Stimulated activated CD8-positive, alpha-beta memory T cell treated with anti-CD3 and anti-CD28 coated beads, Interleukin-4, amount 100 ng/mL, for 1 hour (primary cell): ENCODE measurements at places on chromosomes 5 and 9.

GRCh38 chr9:88826771-88827181 is 164.5 kb upstream of the S1PR3 start:
- no peak for DNase-seq

DNA sequence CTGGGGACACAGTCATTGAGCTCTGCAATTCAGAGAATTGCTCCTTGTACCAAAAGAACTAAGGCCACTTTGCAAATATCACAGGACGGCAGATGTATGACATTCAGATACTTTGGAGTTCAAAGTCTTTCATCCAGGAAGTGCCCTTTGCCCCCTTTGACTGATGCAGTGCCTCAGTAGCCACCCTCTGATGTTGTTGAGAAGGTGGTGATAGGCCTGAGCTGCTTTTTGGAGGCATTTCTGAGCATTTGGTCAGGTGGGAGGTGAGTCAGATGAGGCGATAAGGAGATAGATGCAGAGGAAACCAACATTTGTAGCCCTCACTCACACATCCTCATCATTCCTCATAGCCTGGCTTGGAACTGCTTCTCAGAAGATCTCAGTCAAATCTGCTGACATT is 63.4 kb downstream of the ANGPTL2 start:
- DNase-seq: no peak

DNA sequence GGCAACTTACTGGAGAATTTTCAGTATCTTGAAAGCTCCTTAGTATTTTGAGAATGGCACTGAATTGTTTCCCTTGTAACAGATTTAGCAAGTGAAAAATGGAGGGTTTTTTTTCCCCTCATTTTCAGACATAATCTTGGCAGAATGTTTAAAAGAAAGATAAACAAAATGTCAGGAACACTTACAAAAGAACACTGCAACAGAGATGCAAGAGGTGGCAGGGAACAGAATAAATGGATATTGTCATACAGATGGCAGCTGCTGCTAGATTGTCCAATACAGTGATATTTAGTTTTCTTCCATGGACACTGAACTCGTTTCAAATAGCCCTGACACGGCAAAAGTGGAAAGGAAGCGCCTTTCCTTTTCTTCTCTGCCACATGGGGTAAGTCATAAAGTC is 76.9 kb upstream of the ZNF608 start:
- no peak for DNase-seq

GRCh38 chr9:76405340-76405739 is 11.1 kb upstream of the RFK start:
- DNase-seq: no peak

DNA sequence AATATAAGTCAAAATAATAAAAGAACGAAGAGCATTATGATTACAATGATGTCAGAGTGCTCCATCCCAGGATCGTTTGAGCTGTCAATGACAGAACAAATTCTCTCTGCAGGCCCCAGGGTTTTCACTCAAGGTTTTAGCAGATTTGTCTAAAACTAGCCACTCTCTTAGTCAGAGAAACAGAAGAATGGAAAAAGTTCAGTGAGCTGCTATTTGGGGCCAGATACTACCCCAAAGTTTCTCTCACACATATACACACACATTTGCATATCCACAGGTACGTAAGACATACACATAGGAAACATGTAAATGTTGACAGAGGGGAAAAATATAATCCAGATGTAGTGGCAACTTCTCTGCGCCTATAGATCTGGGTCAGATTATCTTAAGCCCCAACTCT is 76.3 kb upstream of the SEMA6A start:
- no peak for DNase-seq

DNA sequence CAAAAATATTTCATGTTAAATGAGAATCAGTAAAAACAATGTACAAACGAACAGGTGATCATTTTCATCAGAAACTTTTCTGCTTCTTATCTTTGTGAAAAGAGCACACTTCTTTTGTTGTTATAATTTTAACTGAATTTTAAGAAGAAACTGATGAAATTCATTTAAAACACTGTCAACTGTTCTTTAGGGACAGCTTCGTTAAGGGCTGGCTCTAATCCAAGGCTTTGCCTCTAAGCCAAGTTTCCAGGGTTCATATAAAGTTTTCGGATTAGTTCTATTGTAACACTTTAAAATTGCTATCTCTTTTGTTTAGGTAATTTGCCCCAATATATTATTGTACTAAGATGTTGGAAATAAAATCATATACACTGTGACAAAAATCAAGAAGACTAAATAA is 559.2 kb downstream of the TUSC1 start:
- DNase-seq: no peak

DNA sequence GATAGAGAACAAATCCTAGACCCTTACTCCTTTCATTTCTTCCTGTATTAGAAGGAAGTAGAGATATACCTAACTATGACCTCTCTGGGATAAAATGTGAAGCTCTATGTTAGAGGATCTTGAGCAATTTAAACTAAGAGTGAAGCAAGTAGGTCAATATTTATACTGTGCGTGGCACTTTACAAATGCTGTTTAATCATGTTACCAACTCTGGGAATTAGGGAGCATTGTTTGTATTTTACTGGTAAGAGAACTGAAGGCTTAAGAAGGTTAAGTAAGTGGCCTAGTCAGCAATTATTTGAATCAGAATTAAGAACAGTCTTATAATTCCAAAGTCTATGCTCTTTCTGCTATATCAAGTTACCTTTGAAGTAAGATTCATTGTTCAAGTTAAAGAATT is 12.0 kb downstream of the TNC start:
- no peak for DNase-seq

GRCh38 chr5:112417931-112418658 is 982 bp downstream of the EPB41L4A start:
- DNase-seq: no peak

DNA sequence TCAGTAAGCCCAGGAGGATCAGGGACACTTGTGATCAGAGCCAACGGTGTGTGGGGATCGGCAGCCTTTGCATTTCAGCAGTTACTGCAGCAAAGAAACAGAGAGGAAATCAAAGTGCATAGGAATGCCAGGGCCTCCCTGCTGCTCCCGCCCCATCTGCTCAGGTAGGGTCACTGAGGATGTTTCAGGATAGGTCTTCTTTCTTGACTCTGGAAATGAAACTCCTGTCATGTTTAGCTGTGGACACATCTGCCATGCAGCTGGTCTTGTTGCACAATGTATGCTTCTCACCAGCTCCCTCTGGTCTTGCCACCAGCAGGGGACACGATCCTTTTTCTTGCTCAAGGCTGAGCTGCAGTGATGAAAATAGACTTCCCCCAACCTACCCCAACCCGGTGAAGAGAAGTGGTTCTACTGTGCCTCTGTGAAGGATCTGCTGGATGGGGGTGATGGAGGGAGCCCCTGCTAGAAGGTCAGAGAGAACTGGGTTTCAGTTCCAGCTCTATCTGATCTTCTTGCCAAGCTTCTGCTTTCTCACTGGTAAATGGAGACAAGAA is 185.2 kb upstream of the KLF4 start:
- DNase-seq: no peak

DNA sequence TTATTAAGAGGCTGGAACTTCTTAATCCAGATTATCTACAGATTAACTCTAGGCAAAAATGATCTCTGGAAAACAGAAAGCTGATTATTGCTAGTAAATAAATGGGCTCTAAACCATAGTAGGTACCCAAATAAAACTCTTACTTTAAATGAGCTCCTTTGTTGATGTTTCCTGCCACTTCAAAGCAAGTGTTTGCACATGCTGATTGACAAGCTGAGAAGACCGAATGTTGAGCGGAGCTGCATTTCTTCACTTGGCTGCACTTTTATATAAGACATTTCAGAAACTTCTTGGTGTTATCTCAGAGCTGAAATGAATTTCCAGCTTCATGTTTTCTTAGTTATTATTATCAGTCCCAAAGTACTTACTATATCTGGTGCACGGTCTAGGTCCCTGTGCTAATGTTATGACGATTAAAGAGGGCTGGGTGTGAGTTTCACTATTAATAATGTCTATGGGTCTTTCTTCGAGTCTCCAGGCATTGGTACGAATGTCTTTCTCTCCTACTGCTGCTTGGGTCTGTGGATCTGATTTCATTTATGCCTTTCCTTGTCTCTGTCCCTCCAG is 58.6 kb upstream of the CTXN3 start:
- DNase-seq: no peak

- no peak for DNase-seq
These were observed 21.5 kb downstream of the SHB start for GRCh38 chr9:38047301-38048251.

DNA sequence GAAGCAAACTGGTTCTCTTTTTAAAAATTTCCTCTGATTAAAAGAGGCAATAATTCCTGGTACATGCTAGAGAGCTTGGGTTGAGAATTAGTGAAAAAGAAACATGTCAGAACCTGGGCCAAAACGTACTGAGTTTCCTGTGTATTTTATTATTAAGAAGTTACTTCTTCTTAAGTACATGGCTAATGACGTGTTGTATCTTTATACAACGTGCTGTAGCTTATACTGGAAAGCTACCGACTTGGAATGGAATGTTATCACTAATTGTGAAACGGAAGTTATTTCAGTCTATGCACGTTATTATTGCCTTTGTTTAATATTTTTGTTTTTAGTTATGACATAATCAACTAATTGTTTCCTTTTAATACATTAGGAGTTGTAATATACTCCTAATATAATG is 43.1 kb downstream of the ZNF366 start:
- no peak for DNase-seq

GRCh38 chr9:128554155-128554862 is 1.9 kb downstream of the SPTAN1 start:
- no peak for DNase-seq

GRCh38 chr5:135669416-135669815 is 90.6 kb upstream of the CXCL14 start:
- DNase-seq: no peak

- peak; percentile 93 for DNase-seq
These were observed at the start of gene HNRNPA0 for GRCh38 chr5:137754188-137754960. HNRNPA0 (minus strand) TSS chr5:137754363; CDS start chr5:137754066, 297 bp downstream.
